Cardiac septum (tissue), 1 donor: ENCODE measurements at places on chromosomes 11 and 22. TPM values are rescaled to one million over a fixed set of nuclear protein-coding genes. Genes with fewer than 3 reads are reported as not detected.

Gene CNIH2
- 0.22 TPM for total RNA-seq

Gene SF3B2
- 85.8 TPM for total RNA-seq

- no peak for DNase-seq
Observed at GRCh38 chr11:104694259-104695064, 203.8 kb downstream of the CASP12 start.

Gene FGF3
- not detected for total RNA-seq

GRCh38 chr11:65779919-65780769, 632 bp downstream of the AP5B1 start:
- DNase-seq: peak; percentile 92

- DNase-seq: no peak
Observed at GRCh38 chr11:71263386-71263785, 11.0 kb upstream of the SHANK2 start.

Gene AGBL2
- total RNA-seq: 1.2 TPM

DNA sequence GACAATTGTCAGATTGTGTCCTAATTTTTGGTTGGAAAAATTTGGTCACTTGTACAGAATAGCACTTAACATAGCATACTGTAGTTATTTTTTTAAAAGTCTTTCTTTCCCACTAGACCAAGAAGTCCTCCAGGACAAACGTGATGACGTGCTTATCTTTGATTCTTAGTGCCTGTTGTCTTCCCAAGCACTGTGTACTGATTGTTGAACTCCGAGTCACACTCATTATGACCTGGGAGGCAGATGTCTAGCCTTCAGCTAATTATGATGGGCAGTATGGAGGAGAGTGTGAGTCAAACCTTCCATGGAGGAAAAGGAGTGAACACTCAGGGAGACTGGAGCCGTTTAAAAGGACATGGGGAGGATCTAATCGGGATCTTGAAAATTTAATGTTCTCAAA, 119.8 kb downstream of the SPON1 start:
- DNase-seq: no peak

DNA sequence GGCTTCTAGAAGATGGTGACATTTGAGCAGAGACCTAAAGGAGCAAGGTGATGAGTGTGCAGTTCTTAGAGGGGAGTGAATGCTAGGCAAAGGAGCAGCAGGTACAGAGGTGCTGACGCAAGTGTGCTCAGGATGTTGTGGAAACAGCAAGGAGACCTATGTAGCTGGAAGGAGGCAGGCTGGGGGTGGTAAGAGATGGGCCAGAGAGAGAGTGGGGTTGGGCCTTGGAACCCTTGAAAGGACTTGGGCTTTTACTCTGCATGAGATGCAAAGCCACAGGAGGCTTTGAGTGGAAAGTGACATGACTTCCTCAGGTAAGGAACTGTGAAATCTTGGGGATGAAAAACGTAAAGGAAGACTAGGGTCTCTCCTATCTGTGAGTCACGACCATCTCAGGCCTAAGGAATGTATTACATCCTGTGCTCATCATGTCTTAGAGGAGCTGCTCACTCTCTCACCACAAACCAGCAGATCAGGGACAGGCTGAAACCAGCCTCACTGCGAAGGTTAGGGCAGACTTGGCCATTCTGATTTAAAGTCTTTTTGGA, 65.4 kb downstream of the MICAL2 start:
- DNase-seq: no peak

- no peak for DNase-seq
Observed at GRCh38 chr11:109870297-109870696, 222.9 kb upstream of the ZC3H12C start.

Gene HDHD5
- 39.6 TPM for total RNA-seq

Gene C11orf98
- total RNA-seq: 25.4 TPM

Gene TRABD
- total RNA-seq: 20.1 TPM

Gene LRRC55
- 0.13 TPM for total RNA-seq

Gene SEC14L6
- total RNA-seq: 0.40 TPM

GRCh38 chr11:66090288-66090687, 20.2 kb downstream of the PACS1 start:
- no peak for DNase-seq
